Activated CD8-positive, alpha-beta memory T cell treated with anti-CD3 and anti-CD28 coated beads for 1 hour (primary cell): ENCODE measurements at places on chromosomes 4 and X.

DNA sequence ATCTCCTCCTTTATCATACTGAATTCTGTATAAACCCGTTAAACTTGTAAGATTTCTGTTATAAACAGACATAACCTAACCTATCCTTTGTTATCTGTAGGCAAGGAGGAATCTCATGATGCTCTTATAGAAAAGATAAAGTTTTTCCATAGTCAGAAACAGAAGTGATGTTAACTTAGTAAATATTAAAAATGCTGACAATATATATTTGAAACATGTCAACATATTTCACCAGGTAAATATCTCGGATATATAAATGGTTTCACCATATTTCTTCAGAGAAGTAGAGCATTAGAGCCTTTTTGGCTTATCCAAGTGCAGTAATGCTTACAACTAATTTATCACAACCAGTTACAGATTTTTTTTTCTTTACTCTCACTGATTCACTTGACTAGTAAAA, 625.9 kb downstream of the PDHA2 start:
- no peak for DNase-seq

GRCh38 chr4:77861495-77861894, 1.1 kb upstream of the MRPL1 start:
- no peak for DNase-seq

GRCh38 chr4:76009311-76009710, 2.0 kb upstream of the CXCL9 start:
- DNase-seq: no peak

DNA sequence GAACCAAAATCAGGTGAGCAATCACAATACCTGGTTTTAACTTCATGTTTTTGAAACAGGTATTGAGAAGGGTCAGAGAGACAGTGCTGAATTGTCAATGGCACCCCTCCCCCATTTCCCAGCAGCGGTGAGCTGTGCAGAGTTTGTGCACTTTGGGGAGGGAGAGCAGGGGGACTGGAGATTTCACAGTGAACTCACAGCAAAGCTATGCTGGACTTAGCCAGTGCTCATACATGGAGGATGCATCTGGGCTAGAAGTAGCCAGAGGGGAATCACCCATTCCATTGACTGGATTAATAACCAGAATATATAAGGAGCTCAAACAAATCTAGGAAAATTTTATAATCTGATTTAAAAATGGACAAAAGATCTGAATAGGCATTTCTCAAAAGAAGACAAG, 612.6 kb downstream of the STPG2 start:
- DNase-seq: no peak

GRCh38 chr4:183503497-183504063, 1.3 kb upstream of the ING2 start:
- no peak for DNase-seq
